Cardiac septum (tissue), 1 donor: ENCODE measurements at places on chromosomes 13 and 19. TPM values are rescaled to one million over a fixed set of nuclear protein-coding genes. Genes with fewer than 3 reads are reported as not detected.

GRCh38 chr13:28048768-28049167 is 51.6 kb downstream of the FLT3 start:
- no peak for DNase-seq

- DNase-seq = no peak
Observed at GRCh38 chr19:33432446-33433170, 59.1 kb downstream of the CEBPG start.

DNA sequence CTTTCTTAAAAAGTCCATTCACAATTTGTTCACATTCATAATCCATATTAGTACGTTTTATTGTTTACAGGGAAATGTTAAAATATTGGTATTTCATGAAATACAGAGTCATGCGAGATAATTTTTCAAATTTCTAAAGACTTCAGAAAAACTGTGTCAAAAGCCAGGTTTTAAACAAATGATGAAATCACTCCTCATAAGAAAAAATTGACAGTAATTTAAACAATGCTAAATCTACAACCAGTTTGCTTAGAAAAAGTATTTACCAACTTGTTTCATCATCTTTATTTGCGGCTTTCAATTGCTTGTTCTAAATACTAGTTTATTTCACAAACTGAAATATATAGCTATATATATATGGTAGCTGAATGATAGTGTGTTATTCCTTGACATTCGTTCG is 1.2 kb upstream of the NALCN start:
- no peak for DNase-seq

GRCh38 chr19:956766-957440 is 27.2 kb upstream of the WDR18 start:
- no peak for DNase-seq

DNA sequence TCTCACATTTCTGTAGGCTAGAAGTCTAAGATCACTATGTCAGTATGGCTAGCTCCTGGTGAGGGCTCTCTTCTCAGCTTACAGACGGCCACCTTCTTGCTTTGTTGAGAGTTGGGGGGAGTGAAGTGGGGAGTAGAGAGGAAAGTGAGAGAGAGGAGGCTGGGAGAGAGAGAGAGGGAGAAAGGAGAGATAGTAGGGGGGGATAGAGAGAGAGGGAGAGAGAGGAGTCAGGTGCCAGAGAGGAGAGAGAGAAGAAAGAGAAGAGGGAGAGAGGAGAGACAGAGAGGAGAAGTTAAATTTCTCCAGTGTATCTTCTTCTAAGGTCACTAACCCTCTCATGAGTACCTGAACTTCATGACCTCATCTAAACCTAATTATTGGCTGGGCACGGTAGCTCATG is 28.7 kb downstream of the ZSWIM4 start:
- no peak for DNase-seq

GRCh38 chr13:82947191-82947621 is 935.1 kb downstream of the SLITRK1 start:
- no peak for DNase-seq

NPAS1 gene
- 0.54 TPM for total RNA-seq

METTL21C gene
- not detected for total RNA-seq

ZNF787 gene
- 29.5 TPM for total RNA-seq
